Fibroblast of the aortic adventitia (primary cell): ENCODE measurements at places on chromosomes 1 and 21. TPM values are rescaled to one million over a fixed set of nuclear protein-coding genes. Genes with fewer than 3 reads are reported as not detected.

NAV1 gene
- 29.8 and 136 TPM in 2 replicates for total RNA-seq

CFAP298 gene
- 14.1 and 17.9 TPM in 2 replicates for total RNA-seq

LRRC7 gene
- total RNA-seq: 0.09 TPM in 1 of 2 replicates, not detected in the other

ABCD3 gene
- 35.2 and 37.6 TPM in 2 replicates for total RNA-seq

TFAP2E gene
- total RNA-seq: 0.18 and 0.25 TPM in 2 replicates

GJA5 gene
- total RNA-seq: 0.74 TPM in 1 of 2 replicates, not detected in the other

CHIA gene
- total RNA-seq: not detected in 2 replicates

HSD3B1 gene
- not detected in 2 replicates for total RNA-seq

RNU1-4 gene
- total RNA-seq: under 0.01 and 2,882 TPM in 2 replicates

GUCA2A gene
- total RNA-seq: not detected in 2 replicates

BRDT gene
- total RNA-seq: not detected in 2 replicates

AMPD1 gene
- not detected in 2 replicates for total RNA-seq

SELL gene
- total RNA-seq: 0.27 and 2.5 TPM in 2 replicates
